ENCODE measurements at places on chromosomes 3 and 15. TPM values are rescaled to one million over a fixed set of nuclear protein-coding genes. Genes with fewer than 3 reads are reported as not detected.

- peak; percentile 80 for DNase-seq
These were observed 6.2 kb downstream of the TSPAN3 start for GRCh38 chr15:77064539-77065308.

GRCh38 chr3:150222691-150223489, 185.2 kb upstream of the TSC22D2 start:
- DNase-seq: no peak

DNA sequence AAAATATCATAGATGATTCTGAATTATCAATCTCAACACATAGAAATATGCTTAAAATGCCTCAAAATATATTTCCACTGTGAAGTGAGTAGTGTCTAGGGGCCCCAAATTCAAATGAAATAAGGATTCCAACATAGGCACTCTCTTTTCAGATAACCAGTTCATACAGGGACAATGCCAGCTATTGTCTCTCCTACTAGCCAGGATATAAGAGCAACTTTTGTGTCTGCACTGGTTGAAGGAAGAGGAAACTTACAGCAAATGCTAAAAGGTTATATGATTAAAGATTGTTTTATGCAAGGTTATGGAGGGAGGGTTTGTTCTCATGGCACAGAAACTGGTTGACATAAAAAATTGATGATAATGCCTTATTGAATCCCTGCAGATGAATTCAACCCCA, 579.4 kb upstream of the ALCAM start:
- DNase-seq: peak; percentile 4

- no peak for DNase-seq
These were observed 62.8 kb downstream of the RASGRF1 start for GRCh38 chr15:79027532-79028410.

DNA sequence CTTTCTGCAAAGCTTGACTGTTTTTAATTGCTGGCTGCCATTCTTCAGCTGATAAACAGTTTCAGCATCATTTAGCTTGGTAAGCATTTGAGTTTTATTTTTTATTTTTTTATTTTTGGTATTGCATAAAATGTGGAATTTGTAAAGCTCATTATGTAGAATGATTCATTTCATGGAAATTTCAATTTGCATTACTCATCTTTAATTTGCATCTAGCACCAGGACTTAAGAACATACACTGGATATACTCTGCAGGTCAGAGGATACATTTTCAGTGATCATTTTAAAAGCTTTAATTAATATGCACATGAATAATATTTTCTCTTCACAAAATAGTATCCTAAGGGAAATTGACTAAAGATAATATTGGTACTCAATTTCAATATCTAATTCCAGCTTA, 732.4 kb upstream of the BCHE start:
- no peak for DNase-seq

DNA sequence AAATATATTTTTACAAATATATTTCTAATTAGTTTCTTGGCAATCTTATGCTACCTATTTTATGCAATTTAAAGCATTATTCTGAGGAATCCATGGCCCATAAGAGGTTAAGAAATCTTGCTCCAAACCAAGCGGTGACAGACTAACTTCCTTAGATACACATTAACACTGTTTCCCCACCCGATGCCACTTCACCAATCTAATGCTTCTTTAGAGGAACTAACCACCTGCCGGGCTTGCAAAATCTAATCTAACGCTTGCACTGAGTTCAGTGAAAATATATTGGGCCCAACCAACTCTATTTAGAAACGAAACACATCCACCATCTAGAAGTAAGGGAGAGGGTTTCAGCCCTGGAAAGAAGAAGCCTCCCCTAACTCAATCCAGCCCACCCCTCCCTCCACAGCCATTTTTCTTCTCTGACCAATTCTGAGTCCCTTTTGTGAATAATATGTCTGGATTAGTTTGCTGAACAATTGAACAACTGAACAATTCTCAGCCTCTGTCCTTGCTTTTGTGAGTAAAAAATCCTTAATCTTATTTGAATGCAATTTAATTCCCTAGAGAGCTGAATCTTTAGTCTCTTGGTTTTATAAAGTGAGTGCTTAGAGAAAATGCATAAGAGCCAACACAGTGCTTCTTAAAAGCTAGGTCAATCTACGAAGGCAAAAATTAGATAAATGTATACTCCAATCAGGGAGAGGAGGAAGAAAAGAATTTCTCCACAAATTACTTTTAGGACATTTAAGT, 150.4 kb upstream of the ADAMTS9 start:
- DNase-seq: no peak

GRCh38 chr3:106678657-106679390, 698.4 kb upstream of the CCDC54 start:
- no peak for DNase-seq

- peak; percentile 52 for DNase-seq
These were observed 96.7 kb downstream of the LSM3 start for GRCh38 chr3:14274999-14275961.

DNA sequence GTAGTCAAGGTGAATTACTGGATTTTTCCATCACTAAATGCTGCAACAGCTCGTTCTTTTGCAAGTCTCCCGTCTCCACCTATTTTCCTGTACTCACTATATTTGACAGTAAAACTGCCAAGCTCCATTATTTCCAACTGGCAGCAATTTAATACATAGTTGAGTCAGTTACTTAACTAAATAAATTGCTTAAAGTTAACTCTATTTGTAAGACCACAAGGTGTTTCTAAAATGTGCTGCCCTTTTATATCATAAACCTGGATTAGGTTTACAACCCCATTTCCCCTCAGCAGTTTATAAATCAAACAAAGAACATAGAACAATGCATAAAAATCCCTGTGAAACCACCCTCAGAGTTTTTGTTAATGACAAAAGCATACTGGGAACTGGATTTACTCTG, 211.4 kb upstream of the DPH6 start:
- DNase-seq: no peak

DNA sequence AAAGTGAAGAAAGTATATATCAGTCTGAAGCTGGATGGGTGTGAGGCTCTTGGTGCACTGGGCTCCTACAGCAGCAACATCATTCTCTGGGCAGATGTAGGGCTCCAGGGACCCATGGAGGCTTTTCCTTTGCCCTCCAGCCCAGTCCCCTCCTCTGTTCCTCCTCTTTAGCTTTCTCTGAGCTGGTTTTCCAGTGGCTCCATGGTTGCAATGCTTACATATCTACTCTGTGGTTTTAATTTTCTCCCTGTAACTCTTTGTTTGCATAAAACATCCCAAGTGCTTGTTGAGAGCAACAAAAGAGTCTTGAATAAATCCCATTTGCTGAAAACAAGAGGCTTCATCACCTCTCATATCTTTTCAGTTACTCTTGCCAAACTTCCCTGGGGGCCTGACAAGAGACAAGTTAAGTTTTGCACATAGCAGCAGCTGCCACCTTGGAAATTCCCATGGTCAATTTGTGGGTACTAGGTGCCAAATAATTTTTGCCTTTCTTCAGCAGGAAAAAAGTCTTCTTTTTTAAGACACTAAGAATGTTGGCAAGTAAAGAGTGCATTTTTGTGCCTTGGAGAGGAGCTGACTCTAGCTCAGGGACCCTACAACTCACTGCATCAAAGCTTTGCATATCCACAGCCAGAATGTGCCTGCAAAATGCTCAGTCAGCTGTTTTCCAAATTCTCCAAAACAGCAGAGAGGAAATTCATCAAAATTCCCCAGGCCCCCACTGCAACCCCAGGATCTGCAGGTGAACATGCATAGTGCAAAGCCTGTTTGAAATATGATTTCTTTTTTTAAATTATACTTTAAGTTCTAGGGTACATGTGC, 41.9 kb downstream of the COLQ start:
- no peak for DNase-seq

GRCh38 chr3:52442409-52443267, 2.3 kb downstream of the SEMA3G start:
- DNase-seq: no peak

DNA sequence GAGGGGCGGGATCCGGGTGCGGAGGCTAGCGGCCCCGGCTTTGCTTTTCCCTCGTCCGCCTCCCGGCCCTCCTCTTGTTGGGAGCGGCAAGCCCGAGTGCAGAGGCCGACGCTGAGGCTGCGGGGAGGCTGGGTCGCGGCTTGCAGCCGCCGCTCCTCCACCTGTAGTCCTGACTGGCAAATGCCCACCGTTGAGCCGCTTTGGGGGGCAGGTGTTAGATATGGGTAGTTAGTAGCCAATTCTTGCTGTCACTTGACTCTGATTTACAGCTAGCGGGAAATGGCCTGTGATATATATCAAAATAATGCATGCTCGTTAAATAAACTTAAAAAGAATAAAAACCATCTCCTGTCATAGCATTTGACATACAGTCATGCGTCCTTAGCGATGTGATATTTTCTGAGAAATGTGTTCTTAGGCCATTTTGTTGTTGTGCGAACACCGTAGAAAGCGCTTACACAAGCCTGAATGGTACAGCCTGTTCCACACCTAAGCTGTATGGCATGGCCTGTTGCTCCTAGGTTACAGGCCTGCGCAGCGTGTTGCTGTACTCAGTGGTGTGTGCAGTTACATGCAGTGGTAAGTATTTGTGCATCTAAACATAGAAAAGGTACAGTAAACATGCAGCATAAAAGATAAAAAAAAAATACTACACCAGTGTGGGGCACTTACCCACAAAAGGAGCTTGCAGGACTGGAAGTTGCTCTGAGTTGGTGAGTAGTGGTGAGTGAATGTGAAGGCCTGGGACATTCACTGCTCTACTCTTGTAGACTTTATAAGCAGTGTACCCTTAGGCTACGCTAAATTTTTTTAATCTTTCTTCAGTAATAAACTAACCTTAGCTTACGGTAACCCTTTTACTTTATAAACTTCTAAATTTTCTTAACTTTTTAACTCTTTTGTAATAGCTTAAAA, 873 bp downstream of the CAPN7 start:
- DNase-seq: peak; percentile 63

DNA sequence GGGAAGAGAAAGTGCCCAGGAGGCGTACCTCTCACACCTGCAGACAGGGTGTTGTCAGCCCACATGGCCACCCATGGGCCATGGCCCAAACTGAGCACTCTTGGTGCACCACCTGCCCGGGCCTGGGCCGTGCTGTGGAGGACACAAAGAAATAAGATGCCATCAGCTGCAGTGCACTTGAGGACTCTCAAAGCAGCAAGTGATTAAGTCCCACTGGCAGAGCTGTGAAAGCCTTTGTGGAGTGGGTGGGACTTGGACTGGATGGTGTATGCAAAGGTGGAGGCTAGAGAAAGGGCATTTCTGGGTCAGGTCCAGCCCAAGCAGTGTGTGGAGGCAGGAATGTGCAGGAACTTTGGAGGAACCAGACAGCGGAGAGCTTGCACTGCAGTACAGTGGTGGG, 122.3 kb downstream of the MEGF11 start:
- no peak for DNase-seq

- DNase-seq: peak; percentile 81
These were observed 413.9 kb downstream of the RBMS3 start for GRCh38 chr3:29694783-29695182.

GRCh38 chr3:56137415-56137814, 330.9 kb downstream of the ERC2 start:
- DNase-seq: no peak

- no peak for DNase-seq
These were observed 5.7 kb upstream of the MAPK6 start for GRCh38 chr15:52013151-52013791.

DNA sequence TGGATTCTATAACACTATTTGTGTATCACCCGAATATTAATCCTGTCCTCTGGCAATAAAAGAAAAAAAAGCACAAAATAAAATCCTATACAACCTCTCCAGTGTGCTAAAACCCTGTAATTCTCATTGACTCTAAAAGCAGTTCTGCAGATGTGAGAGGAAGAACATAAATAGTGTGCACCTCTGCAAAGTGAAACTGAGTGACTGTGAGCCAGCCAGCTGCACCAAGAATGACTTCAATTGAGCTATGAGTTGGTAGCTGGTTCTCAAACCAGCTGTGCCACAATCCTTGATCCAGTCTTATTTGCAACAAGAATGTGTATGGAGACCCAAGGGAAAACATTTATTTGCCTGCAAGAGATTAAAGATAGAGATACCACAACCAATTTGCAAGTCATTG, 31.2 kb upstream of the COL8A1 start:
- DNase-seq: no peak

GRCh38 chr3:55965776-55966175, 478.7 kb upstream of the WNT5A start:
- DNase-seq: no peak

GRCh38 chr3:180068023-180068422, 31.3 kb upstream of the PEX5L start:
- no peak for DNase-seq

DNA sequence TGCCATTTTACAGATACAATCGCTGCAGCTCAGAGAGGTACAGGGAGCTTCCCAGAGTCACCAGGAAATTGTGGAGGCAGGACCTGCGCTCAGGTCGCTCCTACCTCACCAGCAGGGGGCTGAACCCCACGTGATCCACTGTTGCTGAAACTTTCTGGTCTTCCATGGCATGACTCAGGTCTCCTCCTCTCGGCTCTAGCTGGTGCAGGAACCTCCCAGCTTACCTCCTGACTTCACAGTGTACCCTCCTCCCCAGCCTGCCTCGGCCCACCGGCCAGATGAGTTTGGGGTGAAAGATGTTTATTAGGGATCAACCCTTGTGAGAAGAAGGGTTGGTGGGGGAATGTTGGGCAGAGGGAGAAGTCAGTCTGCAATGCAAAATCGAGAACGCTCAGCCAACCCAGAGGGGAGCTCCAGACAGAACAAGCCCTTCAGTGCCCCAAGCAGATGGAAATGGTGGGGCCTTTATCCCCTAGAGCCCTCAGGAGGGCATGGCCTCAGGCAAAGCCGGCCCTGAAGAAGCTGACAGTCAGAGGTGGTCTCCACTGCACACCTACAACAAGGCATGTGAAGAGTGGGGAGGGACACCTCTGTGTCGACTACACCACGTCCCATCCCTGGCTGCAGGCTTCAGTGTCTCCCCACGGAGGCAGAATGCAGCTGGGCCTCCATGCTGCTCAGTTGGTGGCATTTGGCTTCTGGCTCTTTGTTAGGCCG, 118.6 kb upstream of the PRR20G start:
- no peak for DNase-seq

- DNase-seq: peak; percentile 6
These were observed 916 bp downstream of the IL17RD start for GRCh38 chr3:57164217-57164656.

GOLGA8M gene
- total RNA-seq: 0.22 TPM

CPNE9 gene
- total RNA-seq: under 0.01 TPM

POPDC2 gene
- total RNA-seq: 0.40 TPM

SAMMSON gene
- total RNA-seq: not detected

DPPA2 gene
- total RNA-seq: not detected

FBXL2 gene
- 8.9 TPM for total RNA-seq

VGLL3 gene
- total RNA-seq: 0.22 TPM

TEX9 gene
- under 0.01 TPM for total RNA-seq

SMCO1 gene
- total RNA-seq: not detected

NANOGP8 gene
- not detected for total RNA-seq

LEKR1 gene
- total RNA-seq: 0.60 TPM

ADAMTS7 gene
- 7.0 TPM for total RNA-seq

USP3 gene
- total RNA-seq: 25.3 TPM
